SK-N-DZ (cell line): ENCODE measurements at places on chromosomes 3 and 15.

DNA sequence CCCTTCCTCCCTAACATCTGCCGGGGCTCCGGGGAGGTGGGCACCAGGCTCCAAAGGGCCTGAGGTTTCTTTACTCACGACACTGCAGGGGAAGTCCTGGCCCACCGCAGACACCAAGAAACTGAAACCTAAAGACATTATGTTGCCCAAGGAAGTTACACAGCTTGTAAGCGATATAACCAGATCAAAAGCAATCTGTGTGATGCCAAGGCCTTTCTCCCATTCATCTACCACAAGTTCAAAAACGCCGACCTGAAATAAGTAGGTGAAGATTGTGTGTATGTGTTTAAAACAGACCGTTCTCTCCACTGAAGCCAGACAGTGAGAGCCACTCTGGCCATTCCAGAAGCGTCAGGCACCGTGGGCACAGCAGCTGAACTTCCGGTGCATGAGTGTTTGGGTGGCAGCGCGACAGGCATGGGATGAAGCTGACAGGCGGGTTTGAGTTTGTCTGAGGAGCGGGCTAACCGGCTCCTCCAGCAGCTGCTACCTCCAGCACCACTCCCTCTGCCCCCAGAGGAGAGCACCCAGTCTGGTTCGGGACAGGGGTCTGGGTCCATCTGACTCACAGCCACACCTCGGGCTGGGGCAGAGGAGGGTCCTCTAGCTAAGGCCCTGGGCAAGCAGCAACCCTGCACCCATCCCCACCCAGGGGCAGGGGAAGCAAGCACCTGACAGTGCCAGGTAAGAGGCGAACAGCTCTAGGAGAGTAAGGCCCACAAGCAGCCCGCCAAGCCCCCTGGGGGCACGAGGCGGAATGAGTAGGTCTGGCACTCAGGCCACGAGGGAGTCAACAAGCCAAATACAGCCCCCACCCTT is 1.3 kb downstream of the TNK2 start:
- DNase-seq = no peak

DNA sequence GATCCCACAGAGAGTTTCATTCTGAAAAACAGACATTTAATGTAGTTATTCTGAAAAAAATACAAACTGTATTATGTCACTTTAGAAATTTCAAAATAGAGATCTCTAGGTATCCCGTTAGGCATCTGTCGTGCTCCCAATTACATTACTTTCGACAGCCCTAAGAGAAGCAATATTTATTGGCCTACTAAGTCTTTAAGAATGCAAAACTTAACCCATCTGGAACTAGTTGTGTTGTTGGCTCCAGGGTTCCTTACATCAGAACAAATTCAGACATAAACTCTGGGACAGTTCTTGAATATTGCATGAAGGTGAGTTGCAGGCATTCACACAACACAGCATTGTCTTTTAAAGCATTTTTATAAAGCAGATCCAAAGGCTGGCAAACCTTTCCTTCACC is 498.4 kb downstream of the FHIT start:
- no peak for DNase-seq

DNA sequence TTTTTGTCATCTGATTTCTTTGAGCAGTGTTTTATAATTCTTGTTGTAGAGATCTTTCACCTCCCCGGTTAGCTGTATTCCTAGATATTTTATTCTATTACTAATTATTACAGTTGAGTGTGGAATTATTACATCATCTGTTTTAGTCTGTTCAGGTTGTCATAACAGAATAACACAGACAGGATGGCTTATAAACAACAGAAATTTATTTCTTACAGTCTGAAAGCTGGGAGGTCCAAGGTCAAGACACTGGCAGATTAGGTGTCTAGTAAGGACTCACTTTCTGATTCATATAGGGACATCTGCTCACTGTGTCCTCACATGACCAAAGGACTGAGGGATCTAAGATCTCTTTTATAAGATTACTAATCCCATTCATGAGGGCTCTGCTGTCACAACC is 121.3 kb upstream of the THBS1 start:
- no peak for DNase-seq

GRCh38 chr15:81411051-81411450 is 37.0 kb upstream of the TMC3 start:
- no peak for DNase-seq

- DNase-seq = no peak
Observed at GRCh38 chr15:89114990-89115389, 26.7 kb downstream of the ABHD2 start.

- DNase-seq = no peak
Observed at GRCh38 chr3:30692498-30693130, 86.2 kb downstream of the TGFBR2 start.

DNA sequence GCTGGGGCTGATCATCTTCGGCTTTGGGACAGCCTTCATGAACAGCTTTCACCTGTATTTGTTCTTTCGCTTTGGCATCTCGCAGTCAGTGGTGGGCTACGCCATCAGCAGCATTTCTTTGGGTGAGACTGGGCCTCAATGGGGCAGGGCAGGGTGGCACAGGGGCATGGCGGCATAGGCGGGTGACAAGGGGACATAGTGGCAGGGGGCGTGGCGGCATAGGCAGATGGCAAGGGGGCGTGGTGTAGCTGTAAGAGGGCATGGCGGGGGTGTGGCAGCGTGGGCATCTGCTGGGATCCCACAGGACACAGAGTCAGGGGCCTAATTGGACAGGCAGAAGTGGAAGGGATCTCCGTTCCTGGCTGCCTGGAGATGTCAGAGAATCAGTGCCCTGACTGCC is 25.5 kb downstream of the SLC22A14 start:
- no peak for DNase-seq

- no peak for DNase-seq
Observed at GRCh38 chr15:41713047-41713446, 52.8 kb downstream of the MGA start.

DNA sequence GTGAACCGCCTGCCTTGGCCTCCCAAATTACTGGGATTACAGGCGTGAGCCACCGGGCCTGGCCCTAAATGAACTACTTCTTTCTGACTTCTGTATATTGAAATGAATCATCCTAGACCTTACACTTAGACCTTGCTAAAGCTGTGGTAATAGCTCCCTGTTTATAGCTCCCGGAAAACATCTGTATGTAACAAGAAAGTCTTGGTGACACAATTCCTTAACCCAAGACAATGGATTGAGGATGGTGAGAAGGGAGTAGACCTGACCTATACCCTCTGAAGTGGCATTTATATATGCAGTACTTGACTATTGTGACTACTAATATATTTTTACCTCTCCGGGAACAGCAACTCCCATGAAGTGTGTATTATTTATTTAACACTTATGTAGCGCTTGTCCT is 48.0 kb upstream of the TBL1XR1 start:
- no peak for DNase-seq

GRCh38 chr3:4584456-4585249 is 91.5 kb downstream of the ITPR1 start:
- no peak for DNase-seq

GRCh38 chr3:115800489-115801075 is 177.3 kb downstream of the GAP43 start:
- DNase-seq = no peak

DNA sequence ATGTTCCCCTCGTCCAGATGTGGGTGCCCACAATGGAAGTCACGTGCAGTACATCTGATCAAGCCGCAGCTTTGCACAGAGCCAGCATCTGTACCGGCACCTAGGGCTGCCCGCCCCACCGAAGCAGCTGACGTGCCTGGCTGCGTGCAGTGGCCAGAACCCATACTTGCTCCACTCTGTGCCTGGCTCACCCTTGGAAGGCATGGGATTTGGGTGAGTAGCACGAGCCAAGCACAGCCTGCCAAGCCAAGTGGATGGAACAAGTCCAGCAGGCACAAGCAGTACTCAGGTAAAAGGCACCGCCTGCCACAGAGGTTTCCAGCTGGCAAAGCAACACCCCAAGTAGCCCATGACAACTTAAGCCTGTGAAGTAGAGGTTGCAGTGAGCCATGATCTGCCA is 261.3 kb downstream of the TBC1D5 start:
- DNase-seq = no peak

- DNase-seq = no peak
Observed at GRCh38 chr3:126402666-126403302, 8.1 kb downstream of the CFAP100 start.

GRCh38 chr3:170162052-170162451 is 19.5 kb downstream of the PHC3 start:
- DNase-seq = no peak

GRCh38 chr3:71438904-71439303 is 144.6 kb downstream of the FOXP1 start:
- no peak for DNase-seq

GRCh38 chr3:127374086-127375010 is 86.5 kb upstream of the PRR20G start:
- DNase-seq = peak; percentile 24

- no peak for DNase-seq
Observed at GRCh38 chr15:25415217-25415616, 23.6 kb downstream of the UBE3A start.

DNA sequence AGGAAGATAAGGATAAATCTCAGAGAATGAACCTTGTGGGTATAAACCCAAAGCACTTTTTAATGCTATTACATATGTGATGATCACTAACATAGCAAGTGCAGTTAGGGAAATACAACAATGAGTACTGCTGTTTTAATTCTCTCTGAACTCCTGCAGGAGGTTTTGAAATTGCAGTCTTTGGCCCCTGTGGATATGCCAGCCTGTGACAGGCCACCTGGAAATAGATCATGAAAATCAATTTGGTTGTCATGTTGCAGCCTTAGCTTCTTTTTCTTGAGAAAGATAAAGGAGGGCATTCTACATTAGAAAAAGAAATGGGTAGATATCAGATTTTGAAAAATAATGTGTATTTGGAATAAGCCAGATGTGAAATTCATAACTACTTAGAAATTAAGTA is 103.6 kb downstream of the RSRC1 start:
- no peak for DNase-seq

- DNase-seq = peak; percentile 86
Observed at GRCh38 chr15:70264014-70264582, 166.4 kb upstream of the TLE3 start.

- DNase-seq = no peak
Observed at GRCh38 chr15:55546718-55547117, 38.7 kb upstream of the DNAAF4 start.

DNA sequence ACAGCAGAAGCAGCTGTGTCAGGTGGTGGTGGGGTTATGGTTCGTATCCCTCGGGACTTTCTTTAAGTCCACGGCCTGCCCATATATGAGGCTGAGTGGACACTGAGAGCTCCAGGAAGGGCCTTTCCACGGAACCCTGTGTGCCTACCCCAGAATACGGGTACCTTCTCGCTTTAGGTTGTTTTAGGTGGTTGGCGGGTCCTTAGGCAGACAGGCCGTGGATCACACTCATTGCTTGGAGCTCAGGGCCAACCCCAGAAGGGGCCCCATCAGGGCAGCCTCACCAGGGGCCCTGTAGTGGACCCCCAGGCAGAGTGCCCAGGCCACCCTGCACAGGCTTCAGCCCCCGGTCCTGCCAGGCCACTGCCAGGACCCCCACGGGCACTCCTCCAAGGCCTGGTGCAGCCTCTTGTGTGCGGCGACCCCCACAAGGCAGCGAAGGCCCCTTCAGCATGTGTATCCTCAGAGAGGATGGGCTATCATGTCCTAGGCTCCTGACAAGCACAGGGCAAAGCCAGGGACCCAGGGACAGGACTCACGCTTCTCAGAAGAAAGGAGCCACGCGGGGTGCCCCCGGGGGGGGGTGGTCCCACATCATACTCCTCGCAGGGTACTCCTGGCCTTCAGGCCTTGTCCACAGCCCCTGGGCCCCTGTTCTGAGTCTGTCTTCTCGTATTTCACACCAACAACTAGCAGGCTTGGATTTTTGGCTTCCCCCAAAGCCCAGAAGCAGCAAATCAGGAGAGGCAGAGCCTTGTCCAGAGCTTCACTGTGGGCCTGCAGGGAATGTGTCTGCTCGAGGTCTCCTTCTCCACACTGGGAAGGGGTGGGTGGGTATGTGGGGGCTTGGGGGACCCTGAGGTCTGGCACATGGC is 93.4 kb downstream of the LRRK1 start:
- no peak for DNase-seq

GRCh38 chr3:65436580-65436979 is 602.1 kb downstream of the MAGI1 start:
- DNase-seq = peak; percentile 70

GRCh38 chr15:75661100-75661755 is 13.5 kb downstream of the SNX33 start:
- no peak for DNase-seq

DNA sequence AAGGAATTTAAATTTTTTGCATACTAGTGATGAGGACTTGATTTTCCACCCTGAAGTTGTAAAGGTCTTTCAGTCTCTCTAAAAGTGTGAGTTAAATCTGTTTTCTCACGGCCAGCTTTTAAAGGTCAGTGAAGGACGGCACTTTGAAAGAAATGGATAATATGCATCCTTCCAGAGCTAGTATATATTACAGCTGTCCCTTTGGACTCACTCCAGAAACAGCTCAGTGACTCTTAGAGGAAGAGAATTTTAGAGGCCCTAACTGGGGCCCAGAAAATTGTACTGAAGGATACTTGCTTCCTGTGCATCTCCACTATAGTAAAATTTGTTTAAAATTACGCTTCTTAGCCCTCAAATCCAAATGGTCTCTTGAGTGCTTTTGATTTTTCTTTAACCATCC is 41.6 kb downstream of the PIK3CA start:
- DNase-seq = no peak

DNA sequence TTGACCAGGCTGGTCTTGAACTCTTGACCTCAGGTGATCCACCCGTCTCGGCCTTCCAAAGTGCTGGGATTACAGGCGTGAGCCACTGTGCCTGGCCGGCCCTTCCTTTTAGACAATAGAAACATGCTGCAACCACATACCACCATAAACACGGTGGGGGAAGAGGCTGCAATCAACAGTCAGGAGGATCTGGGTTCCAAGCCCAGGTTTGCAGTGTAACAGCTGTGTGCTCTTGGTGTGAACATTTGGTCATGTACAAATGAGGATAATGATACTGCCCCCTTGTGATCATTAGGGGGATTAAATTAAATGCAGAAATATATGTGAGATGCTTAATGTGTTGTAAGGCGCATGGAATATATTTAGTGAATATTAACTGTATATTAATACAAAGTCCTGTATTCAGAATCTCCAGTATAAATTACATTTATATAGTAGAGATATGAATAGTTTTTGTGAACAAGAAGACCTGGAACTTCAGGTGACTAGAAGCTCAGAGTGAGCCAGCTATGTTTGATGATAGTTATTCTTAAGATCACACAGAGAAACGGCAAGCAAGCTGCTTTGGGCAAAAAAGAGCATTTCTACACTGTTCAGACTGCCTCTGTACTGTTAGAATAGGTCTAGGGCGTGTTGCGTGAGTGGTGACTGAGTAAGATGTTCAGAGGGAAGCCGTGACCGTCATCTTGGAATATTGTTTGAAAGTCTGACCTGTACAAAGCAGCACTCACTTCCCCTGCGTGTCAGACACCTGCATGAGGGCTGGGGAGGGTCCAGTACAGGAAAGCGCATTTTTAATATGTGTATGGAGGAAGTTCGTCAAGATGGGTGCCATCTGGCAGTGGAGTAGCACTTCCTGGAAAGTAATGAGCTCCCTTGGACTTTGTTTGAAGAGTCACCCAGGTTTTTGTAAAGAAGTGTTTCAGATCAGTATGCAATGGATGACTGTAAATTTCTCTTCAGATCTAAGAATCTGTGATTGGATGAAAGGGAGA is 125.8 kb downstream of the PGPEP1L start:
- peak; percentile 47 for DNase-seq

- DNase-seq = no peak
Observed at GRCh38 chr15:34370129-34370528, 3.1 kb upstream of the LPCAT4 start.

GRCh38 chr3:22846566-22846965 is 356.6 kb upstream of the UBE2E2 start:
- DNase-seq = no peak

GRCh38 chr3:127412578-127413317 is 124.9 kb upstream of the PRR20G start:
- DNase-seq = no peak

- DNase-seq = no peak
Observed at GRCh38 chr15:75153565-75154276, 48.0 kb upstream of the C15orf39 start.
